ENCODE measurements at places on chromosomes 4 and X.
A peak's percentile ranks its signal among the peaks of the same experiment; 100 is the strongest.

DNA sequence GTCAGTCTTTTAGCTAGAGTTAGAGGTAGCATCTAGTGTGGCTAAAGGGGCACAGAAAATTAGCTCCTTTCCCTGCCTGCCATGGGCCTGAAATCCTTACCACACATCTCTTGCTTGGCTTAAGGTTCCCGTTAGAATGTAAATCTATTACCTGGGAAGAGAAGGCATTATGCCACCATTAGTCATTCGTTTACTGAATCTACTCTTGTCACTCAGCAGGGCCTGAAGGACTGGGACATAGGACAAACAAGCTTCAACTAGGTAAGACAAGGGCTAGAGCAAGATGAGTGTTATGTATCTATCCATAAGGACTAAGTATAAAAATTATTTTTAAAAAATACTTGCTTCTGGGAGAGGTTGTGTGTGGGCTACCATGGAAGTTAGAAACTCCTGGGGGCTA lies 112.4 kb downstream of the CT47B1 start:
- no peak for DNase-seq

GRCh38 chr4:17013382-17014006 lies 115.0 kb upstream of the LDB2 start:
- DNase-seq, result no peak

DNA sequence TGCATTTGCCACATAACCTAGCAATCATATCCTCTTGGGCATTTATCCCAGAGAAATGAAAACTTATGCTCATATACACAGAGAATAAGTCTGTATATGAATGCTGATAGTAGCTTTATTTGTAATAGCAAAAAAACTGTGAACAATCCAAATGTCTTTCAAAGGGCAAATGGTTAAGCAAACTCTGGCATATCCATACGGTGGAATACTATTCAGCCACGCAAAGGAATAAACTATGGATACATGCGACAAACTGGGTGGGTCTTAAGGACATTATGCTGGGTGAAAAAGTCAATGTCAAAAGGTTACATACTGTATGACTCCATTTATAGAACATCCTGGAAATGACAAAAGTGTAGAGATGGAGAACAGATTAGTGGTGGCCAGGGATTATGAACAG lies 17.6 kb upstream of the CBR4 start:
- no peak for DNase-seq

DNA sequence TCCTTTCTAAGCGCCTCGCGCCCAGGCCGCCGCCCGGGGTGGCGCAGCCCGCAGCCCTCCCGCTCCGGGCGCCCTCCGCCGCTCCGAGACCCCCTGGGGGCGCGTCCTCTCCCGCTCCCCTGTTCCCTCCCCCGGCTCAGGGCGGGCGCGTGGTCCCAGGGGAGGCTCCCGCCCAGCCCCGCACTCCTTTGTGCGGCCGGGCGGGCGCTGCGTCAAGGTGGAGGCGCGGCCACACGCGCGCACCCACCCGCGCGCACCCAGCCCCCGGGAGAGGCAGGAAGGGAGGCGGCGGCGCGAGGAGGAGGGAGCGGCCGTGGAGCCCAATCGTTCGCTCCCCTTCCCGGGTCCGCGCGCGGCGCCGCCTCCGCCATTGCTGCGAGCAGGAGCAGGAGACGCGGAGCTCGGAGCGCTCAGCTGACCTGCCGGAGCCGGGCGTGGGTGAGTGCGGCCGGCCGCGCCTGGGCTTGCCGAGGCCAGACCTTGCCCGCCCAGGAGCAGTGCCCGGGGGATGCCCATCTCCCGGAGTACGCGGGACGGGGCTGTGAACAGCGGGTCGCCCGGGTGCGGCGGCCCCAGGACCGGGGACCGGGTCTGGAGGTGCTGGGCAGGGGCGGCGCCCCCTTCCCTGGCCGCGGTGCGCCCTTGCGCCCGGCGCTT lies at the start of gene NSG1:
Gene NSG1 (plus strand): TSS at position 367 of the 657 bp plus-strand sequence. CDS start 528 bp downstream, outside the sequence.
- no peak for DNase-seq

DNA sequence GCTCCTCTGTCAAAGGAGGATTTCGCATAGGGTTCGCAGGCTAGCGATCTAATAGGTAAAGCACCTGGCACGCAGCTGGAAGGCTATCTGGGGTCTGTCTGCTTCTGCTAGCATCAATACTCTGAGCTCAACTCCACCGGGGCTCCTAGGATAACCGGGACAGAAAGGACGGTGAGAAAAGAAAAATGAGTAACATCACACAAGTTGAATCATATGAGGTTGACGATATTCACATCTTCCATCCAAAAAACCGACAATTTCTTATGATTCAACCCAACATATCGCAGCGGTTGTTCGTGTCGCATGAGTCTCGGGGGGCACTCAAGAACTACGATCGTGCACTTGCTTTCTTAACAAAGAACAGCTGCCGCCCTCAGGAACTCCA lies 1.8 kb downstream of the PROM1 start:
- no peak for DNase-seq

GRCh38 chr4:99894161-99894997 lies at the start of gene LAMTOR3:
TSS of gene LAMTOR3 (minus strand) at chr4:99894427. CDS start at chr4:99893963, 464 bp downstream.
- peak; percentile 84 for DNase-seq

DNA sequence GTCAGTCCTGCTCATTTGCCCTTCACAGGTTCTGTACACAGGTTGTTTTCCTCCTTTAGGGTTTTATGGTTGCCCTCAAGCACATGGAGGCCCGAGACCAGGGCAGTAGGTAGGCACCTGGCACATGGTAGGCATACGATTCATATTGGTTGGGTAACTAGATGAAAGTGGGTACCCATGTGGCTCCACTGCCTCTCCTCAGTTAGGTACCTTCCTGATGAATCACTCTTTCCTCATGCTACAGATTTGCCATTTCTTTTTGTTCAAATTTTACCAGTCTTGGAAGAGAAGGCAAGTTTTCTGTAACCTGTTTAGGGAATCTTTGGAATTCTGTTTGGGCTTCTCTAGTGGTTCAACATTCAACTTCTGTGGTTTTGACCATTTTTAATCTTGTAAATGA lies 121.3 kb downstream of the FHIP1A start:
- no peak for DNase-seq

- no peak for DNase-seq
Measured at GRCh38 chr4:140158365-140159030, 4.5 kb upstream of the MAML3 start.

DNA sequence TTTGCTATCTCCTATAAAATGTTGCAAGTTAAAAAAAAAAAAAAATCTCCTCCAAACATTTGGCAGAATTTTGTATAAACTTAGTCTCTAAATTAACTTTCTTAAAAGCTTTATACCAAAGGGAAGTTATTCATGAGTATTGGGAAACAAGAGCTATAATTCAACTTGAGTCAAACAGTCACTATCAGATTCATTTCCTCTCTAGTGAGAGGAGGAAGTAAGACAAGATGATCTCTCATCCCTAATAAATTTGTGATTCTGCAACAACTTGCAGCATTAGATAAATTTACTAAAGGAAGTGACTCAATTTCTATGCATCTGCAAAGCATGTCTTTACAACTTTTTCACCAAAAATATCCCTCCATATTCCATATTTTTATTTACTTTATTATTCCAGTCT lies 135.4 kb upstream of the GNPDA2 start:
- no peak for DNase-seq

DNA sequence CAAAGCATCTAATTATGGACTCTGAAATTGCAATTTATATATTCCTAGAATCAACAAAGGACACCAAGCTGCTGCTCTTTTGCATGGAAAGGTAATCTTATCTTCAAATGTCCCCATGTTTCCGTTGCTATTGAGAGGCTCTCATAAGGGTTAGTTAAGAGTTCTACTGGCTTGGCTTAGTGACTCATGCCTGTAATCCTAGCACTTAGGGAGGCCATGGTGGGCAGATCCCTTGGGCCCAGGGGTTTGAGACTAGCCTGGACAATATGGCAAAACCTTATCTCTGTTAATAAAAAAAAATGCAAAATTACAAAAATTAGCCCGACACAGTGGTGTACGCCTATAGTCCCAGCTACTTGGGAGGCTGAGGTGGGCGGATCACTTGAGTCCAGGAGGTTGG lies 93.4 kb upstream of the RAPGEF2 start:
- no peak for DNase-seq

DNA sequence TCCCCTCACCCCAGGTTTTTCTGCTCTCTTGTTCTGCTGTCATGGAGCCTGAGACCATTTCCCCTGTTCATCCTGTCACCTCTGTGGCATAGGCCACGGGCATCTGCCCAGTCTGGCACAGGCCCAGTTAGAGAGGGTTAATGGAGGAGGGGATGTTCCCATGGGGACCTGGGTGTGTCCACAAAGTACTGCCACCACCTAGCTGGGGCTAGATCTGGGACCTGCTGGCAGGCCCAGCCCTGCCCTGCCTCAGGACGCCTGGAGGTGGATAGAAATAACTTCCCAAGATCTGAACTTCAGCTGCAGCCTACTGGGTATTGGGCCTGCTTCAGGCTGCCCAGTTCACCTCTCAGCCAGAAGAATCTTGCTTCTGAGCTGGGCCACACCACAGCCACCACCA lies 13.5 kb downstream of the EFNB1 start:
- DNase-seq, result no peak

DNA sequence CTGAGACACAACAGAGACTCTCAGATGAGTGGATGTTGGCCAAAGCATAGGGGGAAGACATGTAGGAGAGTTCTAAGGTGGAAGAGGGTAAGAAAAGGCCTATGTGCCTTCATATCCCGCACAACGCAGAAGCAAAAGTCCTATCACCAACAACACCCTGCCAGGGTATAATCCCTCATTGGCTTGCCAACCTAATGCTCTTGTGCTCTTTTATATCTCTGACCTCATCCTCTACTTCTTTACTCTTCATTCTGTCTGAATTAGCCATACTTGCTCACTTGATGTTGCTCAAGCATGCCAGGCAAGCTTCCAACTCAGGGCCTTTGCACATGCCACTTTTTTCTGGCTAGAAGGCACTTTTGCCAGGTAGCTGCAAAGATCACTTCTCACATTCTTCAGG lies 28.1 kb upstream of the ZNF330 start:
- no peak for DNase-seq

DNA sequence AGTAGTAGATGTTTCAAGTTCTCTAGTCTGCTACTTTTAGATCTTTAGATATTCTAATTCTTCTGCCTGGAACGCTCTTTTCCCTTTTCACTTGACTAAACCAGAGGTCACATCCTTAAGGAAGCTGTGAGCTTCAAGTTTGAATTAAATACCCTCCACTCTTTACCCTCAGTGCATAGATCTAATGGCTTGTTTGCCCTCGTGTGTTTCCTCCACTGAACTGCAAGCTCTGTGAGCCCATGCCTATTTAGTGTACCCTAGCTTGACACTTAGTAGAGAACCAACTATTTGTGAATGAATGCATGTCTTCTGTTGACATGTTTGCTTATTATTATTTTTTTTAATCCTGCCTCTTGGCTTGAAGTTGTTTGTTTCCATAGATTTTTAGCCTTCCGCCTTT lies 138.3 kb downstream of the PDE5A start:
- no peak for DNase-seq

DNA sequence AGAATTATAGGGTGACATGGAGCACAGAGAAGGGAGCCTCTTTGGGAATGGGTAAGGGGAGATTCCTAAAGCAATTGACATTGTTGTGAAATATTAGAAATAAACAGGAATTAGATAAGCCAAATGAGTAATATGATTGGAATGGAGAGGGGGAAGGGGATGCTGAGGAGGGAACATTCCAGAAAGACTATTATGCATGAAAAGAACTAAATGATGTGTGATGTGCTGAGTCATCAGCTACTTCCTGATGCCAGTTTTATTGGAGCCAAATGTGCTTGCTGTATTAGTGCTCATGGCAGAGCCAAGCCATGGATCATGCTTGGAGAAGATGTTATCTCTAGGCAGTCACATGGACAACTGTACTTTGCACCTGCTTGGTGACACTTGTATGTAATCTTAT lies 189.0 kb upstream of the HCCS start:
- DNase-seq, result no peak

GRCh38 chr4:1550122-1551070 lies 133.7 kb downstream of the FAM53A start:
- DNase-seq, result no peak

DNA sequence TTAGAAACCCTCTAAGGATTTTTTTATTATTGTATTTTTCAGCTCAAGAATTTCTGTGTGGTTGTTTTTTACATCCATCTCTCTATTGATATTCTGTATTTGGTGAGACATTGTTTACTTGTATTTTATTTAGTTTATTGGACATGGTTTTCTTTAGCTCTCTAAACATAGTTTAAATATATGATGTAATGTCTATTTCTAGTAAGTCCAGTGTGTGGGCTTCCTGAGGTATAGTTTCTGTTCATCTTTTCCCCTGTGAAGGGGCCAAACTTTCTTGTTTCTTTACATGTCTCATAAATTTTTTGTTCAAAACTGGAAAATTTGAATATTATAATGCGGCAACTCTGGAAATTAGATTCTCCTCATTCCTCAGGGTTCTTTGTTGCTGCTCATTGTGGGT lies 28.2 kb upstream of the ATRX start:
- no peak for DNase-seq

DNA sequence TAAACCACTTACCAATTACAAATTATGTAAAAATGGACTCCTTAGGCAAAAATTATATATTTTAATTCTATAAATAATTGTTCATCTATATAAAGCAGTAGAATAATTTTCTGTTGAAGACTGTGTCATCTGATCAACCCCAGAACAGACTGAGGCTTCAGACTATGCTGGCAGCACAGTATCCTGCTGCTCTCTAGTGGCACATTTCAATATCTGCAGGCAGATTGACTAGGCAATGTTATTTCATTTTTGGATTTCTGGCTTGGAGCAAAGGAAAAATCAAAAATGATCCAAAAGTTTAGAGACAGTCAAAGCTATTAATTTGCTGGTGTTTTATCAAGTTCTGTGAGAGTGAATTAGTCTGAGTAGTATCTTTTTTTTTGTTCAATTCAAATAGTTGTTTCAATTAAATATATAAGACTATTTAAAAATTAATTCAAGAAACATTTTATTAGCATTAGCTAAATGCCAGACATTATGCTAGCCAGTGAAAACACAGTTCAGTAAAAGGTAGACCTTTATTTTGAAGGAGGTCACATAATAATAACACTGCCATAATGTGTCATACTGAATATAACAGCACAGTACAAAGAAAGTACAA lies 21.3 kb upstream of the SULT1E1 start:
- no peak for DNase-seq

GRCh38 chr4:183747380-183747779 lies 88.3 kb downstream of the TRAPPC11 start:
- DNase-seq, result no peak

GRCh38 chr4:38752941-38753806 lies 29.6 kb downstream of the TLR10 start:
- DNase-seq, result no peak

Data from stimulated activated CD8-positive, alpha-beta memory T cell treated with anti-CD3 and anti-CD28 coated beads, Interleukin-7, amount 100 ng/mL, for 48 hours (primary cell).